Stimulated activated CD8-positive, alpha-beta memory T cell treated with anti-CD3 and anti-CD28 coated beads, Interleukin-4, amount 100 ng/mL, for 4 hours (primary cell): ENCODE measurements at places on chromosomes 16 and 17.
A peak's percentile ranks its signal among the peaks of the same experiment; 100 is the strongest.

DNA sequence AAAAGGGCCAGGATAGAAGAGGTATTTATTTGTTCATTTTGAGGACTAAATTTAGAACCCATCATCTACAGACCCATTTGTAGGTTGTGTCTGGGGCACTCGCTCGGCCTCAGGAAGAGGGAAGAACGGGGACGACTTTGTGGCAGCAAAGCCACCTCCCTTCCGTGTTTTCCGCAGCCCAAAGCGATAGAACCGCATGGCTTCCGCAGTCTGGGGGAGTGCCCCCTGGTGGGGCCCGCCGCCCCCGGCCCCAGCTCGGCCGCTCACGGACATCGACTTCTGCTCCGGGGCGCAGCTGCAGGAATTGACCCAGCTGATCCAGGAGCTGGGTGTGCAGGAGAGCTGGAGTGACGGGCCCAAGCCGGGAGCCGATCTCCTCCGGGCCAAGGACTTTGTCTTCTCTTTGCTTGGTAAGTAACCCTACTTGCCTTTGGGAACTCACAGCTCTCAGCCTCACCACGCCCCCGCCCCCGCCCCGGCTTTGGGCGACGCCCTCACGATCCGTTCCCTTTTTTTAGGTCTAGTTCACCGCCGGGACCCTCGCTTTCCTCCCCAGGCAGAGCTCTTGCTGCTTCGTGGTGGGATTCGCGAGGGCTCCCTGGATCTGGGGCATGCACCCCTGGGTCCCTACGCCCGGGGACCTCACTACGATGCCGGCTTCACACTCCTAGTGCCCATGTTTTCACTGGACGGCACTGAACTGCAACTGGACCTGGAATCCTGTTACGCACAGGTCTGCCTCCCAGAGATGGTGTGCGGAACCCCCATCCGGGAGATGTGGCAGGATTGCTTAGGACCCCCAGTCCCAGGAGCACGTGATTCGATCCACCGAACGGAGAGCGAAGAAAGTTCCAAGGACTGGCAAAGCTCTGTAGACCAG lies 681 bp downstream of the TMEM102 start:
- DNase-seq: no peak

DNA sequence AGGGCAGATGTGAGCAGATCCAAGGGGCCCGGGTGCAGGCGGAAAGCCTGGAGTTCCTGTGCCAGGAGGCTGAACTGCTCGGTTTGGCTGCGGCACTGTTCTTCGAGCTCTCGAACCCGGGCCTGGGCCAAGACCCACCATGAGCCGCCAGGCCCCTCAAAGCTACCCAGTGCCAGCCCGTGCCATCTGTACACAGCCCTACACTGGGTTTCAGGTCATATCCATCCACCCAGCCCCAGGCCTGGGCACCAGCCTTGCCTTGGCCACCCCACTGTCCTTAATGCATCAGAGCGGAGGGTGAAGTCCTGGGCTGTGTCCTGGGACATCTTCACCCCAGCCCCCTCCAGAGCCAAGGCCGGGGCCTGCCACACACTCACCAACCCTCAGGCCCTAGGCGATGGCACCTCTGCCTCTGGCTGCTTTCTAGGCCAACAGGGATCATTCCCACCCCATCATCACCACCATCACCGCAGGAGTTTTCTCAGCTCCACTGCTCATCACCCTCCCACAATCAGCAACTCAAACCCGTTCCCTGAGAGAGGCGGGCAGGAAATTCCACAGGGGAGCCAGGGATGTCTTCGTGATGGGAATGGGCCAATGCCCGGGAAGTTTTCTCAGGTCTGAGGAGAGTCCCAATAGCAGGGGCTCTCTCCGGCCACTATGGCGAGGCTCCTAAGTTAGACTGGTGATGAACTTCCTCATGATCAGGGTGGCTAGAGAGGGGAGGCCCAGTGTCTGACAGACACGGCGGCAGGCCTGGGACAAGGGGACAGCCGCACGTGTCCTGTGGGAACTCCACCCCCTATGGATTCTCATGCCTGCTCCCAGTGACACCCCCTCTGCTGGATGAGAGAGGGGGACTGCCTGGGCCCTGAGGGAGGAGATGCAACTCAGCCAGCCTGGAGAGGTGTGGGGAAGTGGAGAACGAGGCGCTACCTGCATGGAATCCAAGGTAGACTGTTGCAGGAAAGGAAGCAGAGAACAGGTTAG lies 9.1 kb downstream of the TSPOAP1 start:
- DNase-seq: no peak

- no peak for DNase-seq
Observed at GRCh38 chr16:6016530-6017184, 919.1 kb upstream of the EEF2KMT start.

DNA sequence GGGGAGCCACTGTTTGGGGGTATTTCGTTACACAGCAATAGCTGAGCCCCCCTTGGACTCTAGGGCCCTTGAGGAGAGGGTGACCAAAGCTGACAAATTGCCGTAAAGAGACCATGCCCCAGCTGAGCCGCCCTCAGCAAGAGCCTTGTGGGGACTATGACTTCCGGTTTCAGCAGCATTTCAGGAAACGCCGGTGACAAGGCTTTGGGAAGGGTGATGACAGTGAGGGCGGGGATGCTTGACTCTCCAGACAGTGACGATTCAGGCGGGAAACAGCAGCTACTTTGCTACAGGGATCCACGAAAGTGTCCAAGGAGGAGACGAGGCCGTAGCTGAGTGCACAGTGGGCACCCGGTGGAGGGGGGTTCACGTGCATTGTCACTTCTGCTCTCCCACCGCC lies 360.8 kb downstream of the C16orf95 start:
- no peak for DNase-seq

DNA sequence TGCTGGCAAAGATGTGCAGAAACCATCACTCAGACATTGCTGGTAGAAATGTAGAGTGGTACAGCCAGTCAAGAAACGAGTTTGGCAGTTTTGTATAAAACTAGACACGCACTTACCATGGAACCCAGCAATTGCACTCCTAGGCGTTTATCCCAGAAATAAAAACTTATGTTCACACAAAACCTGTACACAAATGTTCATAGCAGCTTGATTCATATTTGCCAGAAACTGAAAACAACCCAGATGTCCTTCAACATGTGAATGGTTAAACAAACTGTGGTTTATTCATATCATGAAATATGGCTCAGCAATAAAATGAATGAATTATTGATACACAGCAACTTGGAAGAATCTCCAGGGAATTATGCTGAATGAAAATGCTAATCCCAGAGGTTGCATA lies 570.0 kb downstream of the CDH13 start:
- no peak for DNase-seq

DNA sequence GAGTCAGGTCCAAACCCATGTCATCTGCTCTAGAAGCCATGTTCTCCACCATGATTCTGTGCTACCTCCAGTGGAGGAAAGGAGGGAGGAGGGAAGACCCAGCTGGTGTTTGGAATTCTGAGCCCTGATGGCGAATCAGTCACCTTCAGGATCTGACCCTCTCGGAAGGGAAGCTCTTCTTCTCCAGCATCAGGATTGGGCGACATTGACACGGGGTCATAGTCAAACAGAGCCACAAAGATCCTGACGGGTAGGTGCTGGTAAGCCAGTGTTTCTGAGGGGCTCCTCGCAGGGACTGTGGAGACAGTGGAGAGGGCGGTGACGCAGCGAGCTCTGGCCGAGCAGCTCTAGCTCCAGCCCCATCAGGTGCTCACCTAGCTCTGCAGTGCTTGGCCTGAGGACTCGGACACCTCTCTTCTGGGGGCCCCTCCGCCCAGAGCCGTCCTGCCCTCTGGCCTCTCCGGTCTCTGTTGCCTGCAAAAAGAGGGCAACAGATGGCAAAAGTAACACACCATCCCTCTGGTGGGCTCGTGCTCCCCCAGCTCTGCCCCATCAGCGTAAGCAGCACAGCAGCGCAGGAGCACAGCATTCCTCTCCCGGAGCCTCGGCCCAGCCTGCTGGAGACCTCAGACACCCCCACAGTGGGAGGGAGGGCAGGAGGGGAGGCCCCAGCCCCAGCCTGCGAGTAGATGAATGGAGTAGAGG lies 21.0 kb downstream of the TSPOAP1 start:
- no peak for DNase-seq

GRCh38 chr16:4142268-4142667 lies 26.0 kb upstream of the ADCY9 start:
- DNase-seq: peak; percentile 1

- DNase-seq: no peak
Observed at GRCh38 chr16:27195941-27196595, 7.3 kb upstream of the KDM8 start.

- peak; percentile 32 for DNase-seq
Observed at GRCh38 chr17:34199932-34200534, 55.1 kb upstream of the CCL2 start.

DNA sequence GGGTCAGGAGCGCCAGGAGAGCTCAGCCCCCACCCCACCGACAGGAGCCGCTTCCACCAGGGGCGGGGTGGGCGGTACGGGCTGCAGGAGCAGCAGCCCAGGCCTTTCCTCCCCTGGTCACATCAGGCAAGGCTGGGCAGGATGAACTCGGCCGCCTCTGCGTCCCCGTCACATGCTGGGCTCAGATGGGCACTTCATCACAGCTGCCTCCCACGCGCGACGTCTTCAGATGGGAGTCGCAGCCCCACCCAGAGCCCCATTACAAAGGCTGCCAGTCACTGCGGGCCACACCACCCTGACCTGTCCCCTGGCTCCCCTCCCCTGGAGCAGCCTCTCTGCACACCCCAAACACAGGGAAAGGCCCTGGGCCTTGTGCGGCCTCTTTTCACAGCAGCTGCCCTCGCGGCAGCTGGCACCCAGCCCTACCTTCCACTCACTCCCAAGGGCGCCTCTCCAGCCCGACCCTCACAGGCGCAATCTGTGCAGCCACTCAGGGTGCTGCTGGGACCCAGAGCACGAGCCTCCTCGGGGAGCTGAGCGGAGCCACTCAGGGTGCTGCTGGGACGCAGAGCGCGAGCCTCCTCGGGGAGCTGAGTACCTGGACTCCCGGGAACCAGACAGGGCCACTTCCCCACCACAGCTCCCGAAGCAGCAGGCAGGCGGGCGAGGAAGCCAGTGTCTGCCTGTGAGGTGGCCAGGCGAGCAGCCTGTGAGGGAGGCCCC lies 4.7 kb downstream of the ZNF598 start:
- DNase-seq: no peak

GRCh38 chr16:67928561-67929364 lies 2.9 kb downstream of the CTRL start:
- peak; percentile 41 for DNase-seq

GRCh38 chr17:13788385-13788784 lies 186.7 kb upstream of the HS3ST3A1 start:
- no peak for DNase-seq

GRCh38 chr17:27572665-27573064 lies 58.3 kb upstream of the LGALS9 start:
- DNase-seq: peak; percentile 20

DNA sequence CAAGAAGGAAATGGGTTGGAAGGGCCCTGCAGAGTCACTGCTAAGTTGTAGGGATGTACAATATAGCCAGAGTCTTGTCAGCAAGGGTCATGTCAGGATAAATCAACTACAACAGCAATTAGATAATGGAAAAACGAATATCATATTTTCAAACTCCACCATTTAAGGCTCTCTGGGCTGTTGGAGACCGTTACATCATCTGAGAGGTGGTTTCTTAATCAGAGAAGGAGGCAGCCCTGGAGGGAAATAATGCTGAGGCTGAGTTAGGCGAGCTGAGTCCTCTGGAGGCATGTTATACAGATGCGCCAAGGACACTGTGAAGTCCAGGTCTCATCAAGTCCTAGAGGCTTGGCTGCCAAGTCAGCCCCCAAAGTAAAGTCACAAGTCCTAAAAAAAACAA lies 30.3 kb downstream of the LYRM9 start:
- DNase-seq: no peak

- DNase-seq: no peak
Observed at GRCh38 chr16:4522051-4522581, 16.5 kb downstream of the CDIP1 start.

GRCh38 chr16:57801809-57802340 lies 416 bp downstream of the KIFC3 start:
- no peak for DNase-seq

DNA sequence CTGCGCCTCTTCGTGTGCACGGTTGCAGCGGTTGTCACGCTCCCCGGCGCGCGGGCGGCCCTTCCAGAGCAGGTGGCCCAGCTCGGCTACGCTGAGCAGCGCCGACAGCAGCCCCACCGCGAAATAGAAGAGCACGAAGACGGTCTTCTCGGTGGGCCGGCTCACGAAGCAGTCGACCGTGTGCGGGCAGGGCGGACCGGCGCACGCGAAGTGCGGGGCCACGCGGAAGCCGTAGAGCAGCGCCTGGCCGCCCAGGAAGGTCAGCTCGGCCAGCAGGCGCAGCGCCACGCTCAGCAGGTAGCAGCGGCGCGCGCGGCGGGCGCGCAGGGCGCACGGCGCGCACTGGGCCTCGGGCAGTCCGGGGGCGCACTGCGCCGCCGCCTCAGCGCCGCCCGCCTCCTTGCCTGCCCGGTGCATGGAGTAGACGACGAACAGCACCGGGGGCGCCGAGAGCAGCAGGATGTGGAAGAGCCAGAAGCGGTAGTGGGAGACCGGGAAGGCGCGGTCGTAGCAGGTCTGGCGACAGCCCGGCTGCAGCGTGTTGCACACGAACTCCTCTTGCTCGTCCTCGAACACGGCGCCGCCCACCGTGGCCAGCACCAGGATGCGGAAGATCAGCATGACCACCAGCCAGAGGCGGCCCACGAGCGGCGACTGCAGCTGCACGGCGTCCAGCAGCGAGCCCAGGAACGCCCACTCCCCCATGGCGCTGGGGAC lies 1.3 kb downstream of the GJD3 start:
- no peak for DNase-seq

DNA sequence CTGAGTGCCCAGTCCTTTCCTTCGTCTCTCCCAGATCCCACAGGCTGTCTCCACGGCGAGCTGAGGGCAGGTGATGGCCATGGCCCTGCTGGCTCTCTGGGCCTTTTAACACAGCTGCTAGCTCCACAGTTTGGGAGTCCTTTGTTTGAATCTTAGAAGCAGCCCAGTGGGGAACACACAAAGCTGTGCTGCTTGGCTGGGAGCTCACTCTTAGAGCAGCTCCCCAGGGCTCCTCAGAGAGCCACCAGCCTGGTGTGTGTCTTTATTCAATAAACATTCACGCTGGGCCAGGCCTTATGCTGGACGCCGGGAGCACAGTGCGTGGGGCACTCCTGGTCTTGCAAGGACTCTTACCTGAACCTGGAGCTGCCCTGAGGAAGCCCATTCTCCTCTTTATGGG lies 29.7 kb downstream of the WNT3 start:
- no peak for DNase-seq

DNA sequence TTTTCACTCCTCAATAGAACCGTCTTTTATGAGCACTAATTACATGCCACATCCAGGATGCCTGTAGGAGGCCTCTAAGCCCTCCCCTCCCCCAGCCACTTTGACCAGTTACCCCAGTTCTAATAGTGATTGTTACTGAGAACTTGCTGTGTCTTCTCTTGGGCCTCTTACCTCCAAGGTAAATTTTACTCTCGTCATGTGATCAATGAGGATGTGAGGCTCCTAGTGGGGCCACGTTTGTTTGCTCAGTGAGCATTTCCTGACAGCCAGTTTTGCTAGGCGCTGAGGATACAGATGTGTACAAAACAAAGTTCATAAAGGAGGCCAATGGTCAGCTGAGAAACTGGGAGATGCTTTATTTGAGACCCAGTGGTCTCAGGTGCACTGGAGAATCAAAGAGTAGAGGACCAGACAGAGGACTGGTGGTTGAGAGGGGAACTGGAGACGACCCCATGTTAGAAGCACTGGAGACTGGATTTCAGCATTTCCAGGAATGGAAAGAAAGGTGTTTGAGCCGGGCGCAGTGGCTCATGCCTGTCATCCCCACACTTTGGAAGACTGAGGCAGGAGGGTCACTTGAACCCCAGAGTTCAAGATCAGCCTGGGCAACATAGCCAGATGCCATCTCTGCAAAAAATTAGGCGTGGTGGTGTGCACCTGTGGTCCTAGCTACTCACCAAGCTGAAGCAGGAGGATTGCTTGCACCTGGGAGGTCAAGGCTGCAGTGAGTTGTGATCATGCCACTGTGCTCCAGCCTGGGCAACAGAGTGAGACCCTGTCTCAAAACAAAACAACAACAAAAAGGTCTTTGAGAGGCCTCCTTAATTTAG lies 2.6 kb downstream of the ATP2C2 start:
- no peak for DNase-seq
